NCI-H1417 (cell line): ENCODE measurements at places on chromosomes 2 and 18.
A peak's percentile ranks its signal among the peaks of the same experiment; 100 is the strongest.

GRCh38 chr2:223929571-223930102 lies 15.5 kb downstream of the WDFY1 start:
- no peak for DNase-seq

DNA sequence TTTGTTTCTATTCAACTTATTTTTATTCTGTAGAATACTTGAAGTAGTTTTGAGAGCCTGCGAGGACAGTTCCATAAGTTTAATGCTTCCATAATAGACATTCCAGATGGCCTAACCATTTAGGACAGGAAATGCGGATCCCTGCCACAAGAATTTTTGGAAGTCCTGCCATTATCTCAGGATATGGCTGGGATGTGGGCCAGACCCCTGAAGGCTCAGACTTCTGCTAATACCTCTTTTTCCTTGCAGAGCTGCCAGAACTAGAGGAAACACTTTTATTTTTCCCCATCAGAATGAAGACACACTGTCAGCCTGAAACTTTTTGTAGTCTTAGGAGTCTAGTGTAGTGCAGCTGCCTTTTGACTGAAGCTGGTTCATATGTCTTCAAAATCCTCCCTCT lies 806.5 kb downstream of the TDRD15 start:
- no peak for DNase-seq

- no peak for DNase-seq
Measured at GRCh38 chr2:200310545-200310971, 4.1 kb downstream of the SPATS2L start.

GRCh38 chr2:2237563-2237962 lies 93.5 kb downstream of the MYT1L start:
- no peak for DNase-seq

DNA sequence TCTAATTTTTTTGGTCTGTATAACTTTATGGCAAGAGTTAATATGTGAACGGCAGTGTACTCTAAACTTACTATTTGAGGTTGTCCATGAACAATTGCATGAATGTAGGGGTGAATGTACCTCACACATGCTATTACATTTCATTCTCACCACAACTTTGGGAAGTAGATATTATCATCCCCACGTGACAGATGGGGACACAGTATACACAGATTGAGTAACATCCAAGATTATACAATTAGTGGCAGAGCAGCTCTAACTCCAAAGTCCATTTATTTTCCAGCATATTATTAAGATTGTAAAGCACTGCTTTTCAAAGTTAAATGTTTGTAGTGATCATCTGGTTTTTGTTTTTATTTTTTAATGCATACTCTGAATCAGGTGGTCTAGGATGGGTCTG lies 622.1 kb upstream of the ZEB2 start:
- no peak for DNase-seq

- no peak for DNase-seq
Measured at GRCh38 chr2:29573147-29573546, 348.2 kb downstream of the ALK start.

- no peak for DNase-seq
Measured at GRCh38 chr2:233202531-233202944, 48.9 kb upstream of the ATG16L1 start.

DNA sequence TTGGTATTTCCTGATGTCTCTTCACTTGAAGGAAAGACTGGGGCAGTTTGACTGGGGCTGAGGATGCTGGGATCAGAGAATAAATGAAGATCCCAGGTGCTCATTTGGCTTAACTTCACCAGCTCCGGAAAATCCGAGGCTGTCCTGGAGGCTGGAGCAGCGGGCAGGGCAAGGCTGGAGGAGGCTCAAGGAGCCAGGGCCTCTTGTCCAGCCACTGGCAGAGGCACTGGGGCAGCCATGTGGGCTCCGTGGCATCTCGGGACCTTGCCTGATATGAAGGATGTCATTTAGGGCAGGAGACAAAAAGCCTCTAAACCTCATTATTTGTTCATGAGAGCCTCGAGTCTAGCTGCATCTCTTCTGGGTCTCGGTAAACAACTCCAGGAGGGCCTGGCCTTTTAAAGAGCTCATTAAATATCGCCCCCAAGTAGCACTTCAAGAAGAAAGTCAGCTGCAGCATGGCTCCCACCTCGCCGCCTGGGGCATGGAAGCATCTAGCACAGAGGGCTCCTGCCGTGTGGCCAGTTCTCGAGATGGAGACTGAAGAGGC lies 13.5 kb upstream of the GPR55 start:
- DNase-seq = no peak

GRCh38 chr2:174678395-174678794 lies 80.8 kb upstream of the WIPF1 start:
- no peak for DNase-seq

DNA sequence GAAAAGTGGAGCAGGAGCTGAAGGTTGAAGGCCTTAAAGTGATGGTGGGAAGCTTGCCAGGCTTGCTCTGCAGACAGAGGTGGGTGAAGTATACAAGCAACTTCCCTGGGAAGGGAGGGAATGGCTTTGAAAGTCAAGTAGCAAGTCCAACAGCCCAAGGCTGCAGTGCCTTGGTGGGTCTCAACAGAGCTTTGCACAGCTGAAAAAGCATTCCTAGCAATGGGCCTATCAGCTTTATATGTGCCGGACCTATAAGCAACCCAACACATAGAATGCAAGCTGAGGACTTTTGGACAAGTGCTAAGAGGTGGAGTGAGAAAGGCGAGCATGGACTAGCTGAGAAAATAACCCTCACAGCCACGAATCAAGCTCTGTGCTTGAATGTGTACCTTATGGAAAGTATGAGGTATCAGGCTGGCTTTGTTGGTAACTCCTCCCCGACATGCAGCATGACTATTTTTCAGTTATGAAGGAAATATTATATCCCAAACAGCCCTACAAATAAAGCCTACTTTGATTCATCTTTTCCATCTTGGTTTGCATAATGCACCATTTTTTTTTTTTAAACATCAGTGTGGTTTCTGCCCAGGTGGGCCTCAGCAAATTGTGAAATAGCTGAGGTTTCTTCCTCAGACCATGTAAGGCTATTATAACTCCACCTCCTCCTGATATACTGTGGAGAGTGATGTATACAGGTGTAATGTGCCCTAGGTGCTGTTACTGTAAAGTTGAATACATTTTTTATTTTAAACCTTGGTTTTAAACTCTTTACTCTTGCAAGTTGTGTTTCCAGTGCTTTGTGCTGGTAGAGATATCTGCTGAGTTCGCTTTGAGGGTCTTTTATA lies 241.4 kb upstream of the CXCR4 start:
- DNase-seq = no peak

DNA sequence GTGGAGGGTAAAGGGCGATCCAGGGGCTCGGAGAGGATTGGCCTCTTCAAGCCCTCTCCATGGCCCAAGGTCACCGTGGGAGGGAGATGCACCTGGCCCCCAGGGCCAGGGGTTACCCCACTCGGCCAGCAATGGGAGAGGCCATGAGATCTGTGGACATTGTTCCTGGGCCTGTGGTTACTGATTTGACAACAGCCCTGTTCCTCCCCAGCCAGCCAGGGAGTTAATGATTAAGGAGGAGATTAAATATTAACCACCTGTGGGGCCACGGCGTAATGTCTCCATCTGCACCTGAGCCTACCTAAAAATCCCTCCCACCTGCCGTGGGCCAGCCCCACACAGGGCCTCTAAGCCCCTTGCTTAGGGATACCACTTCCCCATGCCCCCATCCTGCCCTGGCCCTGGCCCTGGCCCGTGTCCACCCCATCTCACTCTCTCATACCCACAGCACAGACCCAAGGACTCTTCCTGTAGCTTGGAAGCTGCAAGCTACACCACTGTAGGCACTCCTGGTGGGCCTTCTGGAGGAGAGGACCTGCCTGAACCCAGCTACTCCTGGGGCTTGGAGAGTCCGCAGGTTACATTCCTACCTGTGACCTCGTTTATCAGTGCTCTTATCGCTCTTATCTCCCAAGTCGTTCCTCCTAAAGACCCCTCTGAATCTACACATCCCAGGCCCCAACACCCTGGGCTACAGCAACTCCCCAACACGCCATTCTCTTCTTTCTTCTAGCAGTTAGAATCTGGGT lies 32.1 kb downstream of the ZFP36L2 start:
- no peak for DNase-seq

GRCh38 chr2:113757138-113757657 lies 756 bp upstream of the SLC35F5 start:
- DNase-seq = no peak

DNA sequence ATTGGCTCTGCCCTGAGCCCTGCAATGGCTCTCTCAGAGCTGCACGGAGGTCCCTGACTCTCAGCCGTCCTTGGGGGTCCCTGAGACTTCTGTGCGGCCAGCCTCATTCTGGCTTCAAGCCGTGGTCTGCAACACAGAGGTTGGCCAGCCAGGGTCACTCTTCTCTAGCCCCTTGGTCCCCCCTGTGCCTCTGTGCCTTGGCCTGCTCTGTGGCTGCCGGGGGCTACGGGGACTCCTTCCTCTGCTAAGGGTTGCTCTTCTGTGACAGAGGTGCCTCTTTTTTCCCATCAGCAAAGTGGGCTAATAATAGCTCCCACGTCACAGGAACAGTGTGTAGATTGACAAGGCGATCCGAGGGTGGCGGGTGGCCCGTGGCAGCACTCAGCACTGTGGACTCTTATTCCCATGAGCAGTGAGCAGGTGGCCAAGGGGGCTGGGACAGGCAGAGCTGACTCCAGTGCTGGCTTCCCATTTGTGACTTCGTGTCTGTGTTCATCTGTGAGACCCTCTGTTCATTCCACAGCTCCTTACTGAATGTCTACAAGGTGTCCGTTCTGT lies 19.4 kb downstream of the INHBB start:
- no peak for DNase-seq

DNA sequence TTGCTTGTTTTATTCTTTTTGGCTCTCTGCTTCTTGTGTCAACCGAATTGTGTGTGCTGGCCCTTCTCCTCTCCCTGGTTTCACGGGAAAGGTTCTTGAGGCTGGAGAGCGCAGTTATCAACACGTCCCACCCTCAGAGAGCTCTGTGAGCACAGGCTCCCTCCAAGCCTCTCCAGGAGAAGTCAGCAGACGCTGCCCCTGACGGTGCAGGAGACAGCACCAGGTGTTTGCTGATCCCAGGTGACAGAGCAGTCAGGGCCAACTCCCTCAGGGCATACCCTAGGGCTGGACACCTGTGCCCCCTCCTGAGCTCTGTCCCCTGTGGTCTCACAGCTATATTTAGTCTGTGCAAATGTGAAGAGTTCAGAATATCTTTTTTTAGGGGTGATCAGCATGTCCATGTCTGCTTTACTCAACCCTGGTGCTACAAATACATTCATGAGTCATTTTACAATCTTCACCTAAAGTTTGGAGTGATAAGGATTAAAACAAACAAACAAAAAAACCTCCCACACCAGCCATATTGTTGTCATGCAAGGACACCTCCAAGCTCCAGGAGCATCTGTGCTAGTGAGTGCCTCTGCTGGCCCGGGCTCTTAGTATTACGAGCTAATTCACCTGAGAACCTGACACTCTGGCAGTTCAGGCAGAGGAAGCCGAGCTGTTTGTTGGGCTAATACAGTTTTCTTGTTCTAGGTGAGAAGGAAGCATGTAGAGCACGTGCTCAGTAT lies 65.9 kb upstream of the TMEM200C start:
- no peak for DNase-seq

- peak; percentile 49 for DNase-seq
Measured at GRCh38 chr2:215535741-215536140, 99.9 kb upstream of the FN1 start.

GRCh38 chr2:203535784-203536585 lies 884 bp upstream of the RAPH1 start:
- no peak for DNase-seq

DNA sequence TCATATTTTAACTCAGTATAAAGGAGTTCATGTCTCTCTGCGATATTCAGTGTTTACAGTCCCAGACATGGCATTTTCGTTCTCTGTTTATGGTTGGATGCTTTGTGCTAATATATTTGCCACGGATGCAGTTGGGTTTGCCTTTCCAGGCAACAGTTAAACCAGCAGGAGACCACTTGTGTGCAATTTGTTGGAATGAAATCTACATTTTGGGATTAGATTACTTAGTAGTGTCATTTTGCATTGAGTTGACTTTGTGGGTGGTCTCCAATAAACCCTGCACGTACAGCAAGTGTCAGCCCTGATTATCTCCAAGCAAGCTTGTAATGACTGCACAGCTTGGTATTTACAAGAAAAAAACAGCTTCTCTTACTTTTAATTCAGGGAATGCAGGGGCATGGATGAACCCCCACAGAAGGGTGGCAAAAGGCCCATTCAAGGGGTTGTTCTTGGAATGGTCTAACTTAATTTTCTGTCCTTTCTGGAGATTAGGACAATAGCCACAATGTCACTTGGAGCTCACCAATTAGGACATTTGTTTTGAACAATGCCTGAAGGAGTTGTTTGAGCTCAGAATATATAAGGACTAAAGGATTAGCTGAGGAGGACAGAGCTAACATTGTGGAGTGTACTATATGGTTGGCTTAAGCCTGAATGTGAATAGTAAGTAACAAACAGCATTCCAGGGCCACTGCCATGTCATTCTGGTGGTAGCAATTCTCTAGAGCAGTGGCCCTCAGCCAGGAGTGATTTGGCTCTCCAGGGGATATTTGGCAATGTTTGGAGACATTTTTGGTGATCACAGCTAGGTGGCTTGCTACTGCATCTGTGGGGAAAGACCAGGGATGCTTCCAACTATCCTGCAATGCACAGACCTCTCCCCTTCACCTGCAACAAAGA lies 121.5 kb downstream of the SLC4A3 start:
- DNase-seq = peak; percentile 22

DNA sequence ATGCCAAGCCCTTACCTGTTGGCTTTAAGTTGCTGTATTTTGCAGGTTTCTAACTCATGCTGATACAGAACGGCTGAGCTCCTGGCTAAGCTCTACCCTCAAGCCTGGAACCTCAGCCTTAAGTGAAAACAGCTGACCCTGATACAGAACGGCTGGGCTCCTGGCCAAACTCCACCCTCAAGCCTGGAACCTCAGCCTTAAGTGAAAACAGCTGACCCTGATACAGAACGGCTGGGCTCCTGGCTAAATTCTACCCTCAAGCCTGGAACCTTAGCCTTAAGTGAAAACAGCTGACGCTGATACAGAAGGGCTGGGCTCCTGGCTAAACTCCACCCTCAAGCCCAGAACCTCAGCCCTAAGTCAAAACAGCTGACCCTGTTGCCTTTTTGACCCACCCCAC lies 17.6 kb upstream of the DNER start:
- DNase-seq = no peak

DNA sequence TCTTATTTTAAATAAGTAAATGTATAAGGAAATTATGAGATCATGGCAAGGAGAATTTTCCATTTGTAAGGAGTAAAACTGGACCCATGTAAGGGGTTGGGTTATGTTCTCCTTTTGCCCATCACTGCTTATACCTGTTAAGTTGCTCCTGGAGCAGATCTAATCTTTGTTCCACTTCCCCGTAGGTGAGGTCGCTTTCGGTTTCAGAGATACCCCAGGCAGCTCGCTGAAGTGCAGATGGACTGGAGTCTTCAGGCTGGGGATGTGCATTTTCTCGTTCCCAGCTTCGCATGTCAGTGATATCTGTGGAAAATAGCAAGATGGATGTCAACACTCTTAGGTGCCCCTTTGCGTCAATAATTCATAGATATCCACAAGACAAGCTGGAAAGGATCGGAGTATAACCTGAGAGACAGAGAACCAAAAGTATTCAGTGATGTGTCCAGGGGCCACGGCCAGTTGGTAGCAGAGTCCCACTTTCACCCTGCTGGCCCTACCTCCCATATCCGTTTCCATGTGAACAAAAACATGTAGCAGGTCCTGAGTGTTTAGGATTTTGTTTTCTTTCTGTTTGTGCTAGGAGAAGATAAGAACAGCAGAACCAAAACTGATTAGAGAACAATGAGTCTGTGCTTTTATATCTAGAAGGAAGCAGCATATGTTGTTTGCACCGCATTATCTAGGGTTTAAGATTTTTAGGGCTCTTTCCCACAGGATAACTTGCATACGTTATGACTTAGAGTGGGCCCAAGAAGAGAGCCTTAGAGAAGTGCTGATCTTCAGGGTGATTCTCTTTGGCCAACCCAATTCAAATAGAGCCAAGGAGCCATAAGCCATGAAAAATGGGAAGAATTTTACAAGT lies 36.0 kb downstream of the GCA start:
- no peak for DNase-seq
